ENCODE measurements at places on chromosomes 4 and X. TPM values are rescaled to one million over a fixed set of nuclear protein-coding genes. Genes with fewer than 3 reads are reported as not detected.

Gene NMU
- 5.2 TPM for total RNA-seq

Gene NUDT10
- not detected for total RNA-seq

Gene DMRTC1B
- total RNA-seq: not detected

GRCh38 chr4:179398414-179398813 is 1956.2 kb upstream of the AGA start:
- no peak for DNase-seq

DNA sequence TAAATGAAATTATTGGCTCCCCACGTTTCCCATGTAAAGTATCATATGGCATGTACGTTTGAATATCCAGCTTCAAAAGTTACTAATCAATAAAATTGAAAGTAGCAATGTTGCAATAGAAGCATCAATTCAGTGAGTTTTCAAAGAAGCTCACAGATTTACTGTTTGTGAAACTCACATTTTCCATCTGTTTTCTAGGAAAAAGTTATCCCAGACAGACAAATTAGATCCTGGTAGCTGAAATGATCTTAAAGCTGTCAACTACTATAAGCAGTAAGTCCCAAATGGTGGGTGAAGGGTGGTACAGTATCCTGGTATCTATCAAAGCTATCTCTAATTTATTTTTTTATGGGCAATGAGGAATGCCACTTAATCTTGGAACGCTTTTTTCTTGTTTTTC is 60.7 kb upstream of the MXRA5 start:
- no peak for DNase-seq

Gene NEUROG2
- total RNA-seq: not detected

Gene AFM
- not detected for total RNA-seq

GRCh38 chr4:86484241-86484640 is 109.9 kb upstream of the PTPN13 start:
- no peak for DNase-seq

Data from M059J (cell line).